HTR-8/SVneo (cell line): ENCODE measurements at places on chromosomes 1 and 21.
A peak's percentile ranks its signal among the peaks of the same experiment; 100 is the strongest.

- DNase-seq: no peak
Observed at GRCh38 chr1:110581682-110582145, 24.4 kb downstream of the KCNA2 start.

- DNase-seq: no peak
Observed at GRCh38 chr1:203630697-203631096, 4.1 kb downstream of the ATP2B4 start.

- DNase-seq: no peak
Observed at GRCh38 chr1:199172171-199173124, 533.6 kb downstream of the PTPRC start.

DNA sequence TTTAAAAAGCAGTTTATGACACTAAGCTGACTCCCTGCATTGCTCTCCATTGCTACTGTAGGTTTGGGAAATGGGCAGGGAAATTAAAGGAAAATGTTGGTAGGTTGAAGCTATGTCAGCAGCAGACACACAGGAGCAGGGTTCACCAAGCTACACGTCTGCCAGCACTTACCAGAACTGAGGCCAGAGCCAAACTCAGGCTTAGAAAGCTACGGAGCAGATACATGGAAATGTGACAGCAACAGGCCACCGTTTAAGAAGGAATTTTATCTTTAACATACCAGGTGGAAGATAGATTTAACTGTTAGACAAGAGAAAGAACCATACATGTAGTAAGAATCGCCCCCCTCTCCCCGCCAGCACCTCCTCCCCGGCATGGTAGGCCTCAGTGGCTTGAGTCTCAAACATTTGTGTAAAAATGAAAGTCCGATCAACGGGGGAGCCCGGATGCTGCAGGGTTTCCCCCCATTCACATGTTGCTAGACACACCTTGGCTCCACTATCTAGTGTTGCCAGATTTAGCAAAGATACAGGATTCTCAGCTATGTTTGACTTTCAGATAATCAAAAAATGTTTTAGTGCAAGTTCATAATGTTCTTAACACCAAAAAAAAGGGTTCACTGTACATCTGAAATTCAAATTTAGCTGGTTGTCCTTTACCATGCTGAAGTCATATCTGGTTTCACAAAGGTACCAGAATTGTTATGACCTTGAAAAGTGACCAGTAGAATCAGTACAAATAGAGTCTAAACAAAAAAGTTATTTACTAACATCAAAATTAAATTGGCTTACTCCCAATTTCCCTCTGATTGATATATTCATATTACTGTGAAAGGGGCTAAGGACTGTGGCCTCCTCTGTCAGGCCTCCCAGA is 6.7 kb downstream of the OR2T11 start:
- no peak for DNase-seq

GRCh38 chr1:153032677-153033308 is 1.8 kb downstream of the SPRR1B start:
- DNase-seq: no peak

- DNase-seq: no peak
Observed at GRCh38 chr1:82549841-82550240, 749.1 kb downstream of the ADGRL2 start.

DNA sequence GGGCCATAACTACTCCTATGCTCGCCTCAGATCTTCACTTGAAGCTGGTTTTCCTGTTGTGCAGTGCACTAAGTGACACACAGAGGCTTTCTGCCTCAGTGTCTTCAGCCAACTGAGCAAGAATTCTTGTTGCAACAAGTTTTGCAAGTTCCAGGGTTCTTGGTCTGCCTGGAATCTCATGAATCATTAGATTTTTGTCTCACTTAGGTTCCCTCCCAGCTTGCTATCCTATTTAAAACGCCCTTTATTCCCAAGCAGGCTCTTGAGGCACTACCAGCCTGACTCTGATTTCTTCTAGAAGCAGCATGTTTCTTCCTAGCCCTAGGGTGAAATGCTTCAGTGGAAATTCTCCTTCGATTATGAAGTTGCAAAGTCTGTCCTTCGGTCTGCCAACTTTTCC is 158.8 kb downstream of the C1orf21 start:
- no peak for DNase-seq

DNA sequence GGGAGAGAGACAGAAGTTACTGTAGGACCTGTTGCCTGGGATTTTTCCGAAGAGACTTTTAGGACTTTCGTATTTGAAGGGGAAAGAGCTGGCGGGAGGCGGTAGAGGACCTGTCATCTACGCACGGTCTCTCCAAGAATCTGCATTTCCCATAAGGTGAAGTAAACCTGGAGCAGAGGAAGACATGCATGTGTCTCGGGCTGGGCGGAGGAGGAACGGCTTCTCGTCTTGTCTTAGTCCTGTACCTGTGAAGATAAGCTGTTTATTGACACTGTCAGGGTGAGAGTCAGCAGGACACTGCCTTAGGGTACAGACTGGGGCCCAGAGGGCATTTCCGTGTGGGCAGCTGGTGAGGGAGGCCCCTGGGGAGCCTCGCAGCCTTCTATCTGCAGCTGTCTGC is 123.4 kb upstream of the COL6A1 start:
- DNase-seq: no peak

DNA sequence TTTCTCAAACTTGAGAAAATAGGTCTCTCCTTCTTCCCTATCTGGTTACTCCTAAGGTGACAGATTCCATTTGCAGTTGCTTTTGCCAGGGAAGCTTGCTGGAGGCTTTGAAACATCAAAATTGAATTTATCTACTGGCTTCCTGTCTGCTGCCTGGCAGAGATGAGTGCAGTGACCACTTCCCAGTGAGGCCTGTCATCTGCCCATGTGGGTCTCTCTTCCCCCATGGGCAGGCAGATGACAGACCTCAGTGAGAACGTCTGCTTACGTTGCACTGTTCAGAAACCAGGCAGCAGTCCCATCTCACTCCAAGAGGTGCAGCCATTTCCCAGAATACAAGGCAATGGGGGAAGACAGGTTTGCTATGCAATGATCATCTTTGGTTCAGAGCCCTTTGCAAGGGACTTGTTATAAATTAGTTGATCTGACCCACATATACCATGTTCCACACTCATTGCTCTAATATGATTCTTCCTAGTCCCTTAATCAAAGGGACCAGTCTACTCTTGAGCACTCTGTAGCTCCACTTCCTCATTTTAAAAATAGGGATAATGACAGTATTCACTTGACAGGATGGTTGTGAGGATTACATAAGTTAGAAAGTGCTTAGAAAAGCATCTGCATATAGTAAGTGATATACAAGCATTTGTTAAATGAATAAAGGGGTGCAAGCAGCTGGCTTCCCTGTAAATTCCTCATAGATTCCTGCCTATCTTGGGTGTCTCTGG is 10.6 kb downstream of the PGBD5 start:
- DNase-seq: no peak

DNA sequence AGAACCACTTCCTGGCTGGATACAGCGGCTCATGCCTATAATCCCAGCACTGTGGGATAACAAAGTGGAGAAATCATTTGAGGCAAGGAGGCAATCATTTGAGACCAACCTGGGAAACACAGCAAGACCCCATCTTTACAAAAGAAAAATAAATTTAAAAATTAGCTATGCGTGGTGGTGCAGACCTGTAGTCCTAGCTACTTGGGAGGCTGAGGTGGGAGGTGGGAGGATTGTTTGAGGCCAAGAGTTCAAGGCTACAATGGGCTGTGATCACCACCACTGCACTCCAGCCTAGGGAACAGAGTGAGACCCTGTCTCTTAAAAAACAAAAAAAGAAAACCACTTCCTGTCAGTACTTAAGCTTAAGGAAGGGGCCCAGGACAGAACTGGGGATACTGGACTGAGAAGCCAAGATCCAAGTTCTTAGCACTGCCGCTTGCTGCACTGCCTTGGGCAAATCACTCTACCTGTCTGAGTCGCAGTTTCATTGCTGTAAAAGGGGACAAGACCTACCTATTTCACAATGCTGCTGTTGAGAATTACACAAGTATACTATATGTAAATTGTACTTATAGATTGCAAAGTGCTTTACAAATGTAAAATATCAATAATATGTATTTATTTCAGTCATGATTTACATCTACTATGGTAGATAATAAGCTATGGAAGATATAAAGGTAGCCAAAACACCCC is 154.9 kb downstream of the RERE start:
- no peak for DNase-seq

DNA sequence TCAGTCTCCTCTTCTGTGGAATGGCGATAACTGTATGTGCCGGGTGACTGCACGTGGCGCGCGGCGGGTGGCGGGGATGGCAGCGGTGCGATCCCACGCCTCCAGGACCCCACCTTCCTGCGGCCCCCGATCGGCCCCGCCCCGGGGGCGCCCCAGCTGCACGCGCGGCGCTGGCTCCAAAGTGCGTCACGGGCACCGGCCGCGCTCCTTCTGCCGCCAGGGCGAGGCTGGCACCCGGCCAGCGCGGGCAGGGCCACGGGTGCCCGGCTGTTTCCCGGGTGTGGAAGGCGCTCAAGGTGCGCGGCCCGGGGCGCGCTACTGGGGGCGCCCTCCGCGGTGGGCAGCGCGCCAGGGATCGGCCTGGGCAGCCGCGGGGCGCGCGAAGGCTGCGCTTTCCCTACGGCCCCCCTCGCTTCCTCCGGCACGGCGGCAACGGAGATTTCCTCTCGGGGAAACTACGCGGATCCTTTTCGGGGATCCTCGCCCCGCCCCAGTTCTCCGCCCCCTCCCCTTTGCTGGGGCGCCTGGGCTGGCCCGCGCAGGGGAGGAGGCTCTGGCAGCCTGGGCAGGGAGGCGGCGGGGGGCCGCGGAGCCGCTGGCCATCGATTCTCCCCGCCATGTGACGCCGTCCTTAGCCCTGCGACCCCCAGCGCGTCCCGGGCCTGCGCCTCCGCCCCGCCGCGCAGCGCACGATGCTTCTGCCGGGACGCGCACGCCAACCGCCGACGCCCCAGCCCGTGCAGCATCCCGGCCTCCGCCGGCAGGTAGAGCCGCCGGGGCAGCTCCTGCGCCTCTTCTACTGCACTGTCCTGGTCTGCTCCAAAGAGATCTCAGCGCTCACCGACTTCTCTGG is at the start of gene EVA1C:
Gene EVA1C, plus strand, starts transcription at position 545 of the 853 bp plus-strand sequence. Its CDS starts 148 bp downstream, at position 693.
- DNase-seq: no peak

DNA sequence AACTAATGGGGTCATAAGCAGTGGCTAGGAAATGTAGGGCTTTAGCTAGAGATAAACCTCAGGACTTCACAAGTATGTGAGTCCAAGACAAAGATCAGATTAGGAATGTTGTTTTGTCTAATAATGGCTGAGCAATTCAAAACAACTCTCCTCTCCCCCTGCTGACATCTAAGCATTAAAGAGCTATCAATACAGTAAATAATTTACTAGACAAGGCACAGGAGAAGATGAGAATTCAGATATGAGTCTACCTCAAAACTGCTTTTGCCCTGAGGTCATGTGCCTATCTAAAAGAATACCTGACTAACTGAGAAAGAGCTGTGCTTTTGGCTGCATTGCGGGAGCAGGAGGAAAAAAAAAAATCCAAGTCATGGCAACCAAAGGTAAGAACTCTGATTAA is 86.8 kb downstream of the SPATA17 start:
- DNase-seq: no peak

GRCh38 chr1:82269431-82269830 is 468.7 kb downstream of the ADGRL2 start:
- peak; percentile 21 for DNase-seq

- no peak for DNase-seq
Observed at GRCh38 chr1:156851779-156852417, 7.0 kb downstream of the INSRR start.

DNA sequence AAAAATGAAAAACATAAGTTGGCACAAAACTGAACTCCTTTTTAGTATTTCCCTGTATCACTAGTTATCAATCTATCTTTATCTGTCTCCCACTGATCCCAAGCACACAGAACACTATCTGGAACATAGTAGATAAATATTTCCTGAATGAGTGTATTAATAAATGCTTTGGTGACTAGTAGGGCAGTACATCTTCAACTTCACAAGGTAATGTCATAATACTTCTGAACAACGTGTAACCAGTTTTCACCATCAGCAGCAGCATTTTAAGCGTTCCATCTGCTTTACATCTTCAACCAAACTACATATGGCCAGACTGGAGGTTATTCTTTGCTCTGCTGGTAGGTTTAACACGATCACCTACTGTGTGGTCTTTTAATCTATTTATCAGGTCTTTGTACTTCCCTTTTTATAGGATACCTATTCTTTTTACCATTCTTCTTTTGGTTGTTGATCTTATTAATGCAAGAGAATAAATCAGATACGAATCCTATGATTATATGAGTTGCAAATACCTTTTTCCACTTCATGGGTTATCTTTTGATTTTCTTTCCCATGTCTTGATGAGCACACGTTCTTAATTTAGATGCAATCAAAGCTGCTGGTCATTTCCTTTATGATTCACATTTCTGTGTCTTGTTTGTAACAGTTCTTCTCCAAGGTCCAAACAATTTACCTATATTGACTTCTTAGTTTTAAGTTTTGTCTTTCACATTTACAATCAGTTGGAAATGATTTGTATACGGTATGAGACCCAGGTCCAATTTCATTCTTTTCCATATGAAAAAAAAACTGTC is 16.3 kb downstream of the GPBP1L1 start:
- DNase-seq: no peak

DNA sequence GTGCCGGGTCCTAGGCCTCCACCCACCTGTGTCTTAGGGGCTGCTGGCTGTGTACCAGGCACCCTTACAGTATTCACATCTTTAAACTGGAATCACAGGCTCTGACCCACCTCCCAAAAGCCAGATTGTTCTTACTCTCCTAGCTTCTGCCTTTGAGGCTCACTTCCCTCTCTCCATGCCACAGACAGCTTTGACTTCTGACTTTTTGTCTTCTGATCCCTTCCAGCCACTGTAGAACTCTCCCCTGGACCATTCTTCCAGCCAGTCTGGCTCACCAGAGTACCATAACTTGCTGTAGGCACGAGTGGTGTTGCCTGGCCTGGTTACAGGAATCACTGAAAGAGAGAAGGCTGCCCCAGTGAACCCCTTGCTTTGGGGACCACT is 58.1 kb upstream of the STUM start:
- no peak for DNase-seq

GRCh38 chr21:39663066-39663465 is 50.3 kb downstream of the B3GALT5 start:
- DNase-seq: no peak

- peak; percentile 75 for DNase-seq
Observed at GRCh38 chr21:46097336-46098293, at the start of gene COL6A2. Gene COL6A2 (plus strand): TSS chr21:46098112.

DNA sequence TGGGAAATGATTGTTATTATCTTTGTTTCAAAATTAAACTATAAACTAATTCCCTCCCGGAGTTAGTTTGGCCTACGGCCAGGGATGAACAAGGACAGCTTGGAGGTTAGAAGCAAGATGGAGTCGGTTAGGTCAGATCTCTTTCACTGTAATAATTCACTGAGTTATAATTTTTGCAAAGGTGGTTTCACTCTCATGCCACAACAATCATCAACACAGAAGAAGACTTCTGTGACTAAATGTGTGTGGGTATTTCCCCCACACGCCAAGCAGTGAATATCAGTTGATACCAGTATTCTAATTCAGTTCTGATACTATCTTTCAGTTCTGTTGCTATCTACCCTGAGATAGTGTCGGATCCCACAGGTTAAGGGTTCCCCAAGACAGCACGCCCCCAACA is 215.1 kb downstream of the S1PR1 start:
- DNase-seq: no peak

DNA sequence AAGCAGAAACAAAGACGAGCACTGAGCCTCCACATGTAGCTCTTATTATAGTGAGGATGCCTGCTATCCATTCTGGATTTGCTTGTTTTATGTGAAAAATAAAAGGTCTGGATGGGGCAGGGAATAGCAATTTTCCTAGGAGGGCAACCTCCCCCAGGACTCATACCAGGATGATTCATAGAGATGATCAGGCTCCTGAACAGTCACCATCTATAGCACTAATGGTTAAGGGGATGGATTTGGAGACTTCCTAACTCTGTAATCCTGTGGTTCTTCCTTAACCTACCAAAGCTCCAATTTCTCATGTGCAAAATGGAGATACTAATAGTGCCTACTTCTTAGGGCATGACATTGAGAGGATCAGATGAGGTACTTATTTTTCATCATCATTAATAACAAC is 34.5 kb upstream of the CD58 start:
- no peak for DNase-seq
